ENCODE measurements at places on chromosomes 11 and 22.

GRCh38 chr11:118216621-118217481 lies 8.0 kb downstream of the JAML start:
- H3K36me3 ChIP-seq: no peaks in the 10 kb centered on the region
- peak overlapping the region; percentile 9 for H3K27ac ChIP-seq
- peaks cover 24% of the 10 kb centered on the region for H3K4me1 ChIP-seq
- no peak overlapping the region for H3K4me3 ChIP-seq
- peaks cover 22% of the 10 kb centered on the region for H3K27me3 ChIP-seq
- DNase-seq: no peak

DNA sequence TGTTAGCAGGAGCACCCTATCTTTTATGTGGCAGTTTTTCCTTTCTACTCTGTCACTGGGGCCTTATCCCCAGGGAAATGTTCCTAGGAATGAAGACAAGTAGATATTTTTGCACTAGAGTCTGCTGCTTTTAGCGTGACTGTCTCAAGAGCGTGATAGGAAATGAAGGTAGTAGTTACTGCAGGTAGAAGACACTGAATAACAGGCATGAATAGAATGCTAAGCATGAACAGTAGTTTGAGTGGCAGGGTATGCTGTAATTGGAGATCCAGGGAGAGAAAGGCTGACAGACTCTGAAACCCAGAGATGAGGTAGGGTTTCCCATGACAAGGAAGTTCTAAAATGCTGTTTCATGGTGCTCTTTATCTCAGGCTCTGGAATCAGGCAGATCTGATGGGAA lies 475.1 kb downstream of the NELL1 start:
- no peak for DNase-seq
- no peaks in the 10 kb centered on the region for H3K4me1 ChIP-seq
- H3K27me3 ChIP-seq: no peaks in the 10 kb centered on the region
- no peaks in the 10 kb centered on the region for H3K36me3 ChIP-seq
- H3K4me3 ChIP-seq: no peak overlapping the region
- no peak overlapping the region for H3K27ac ChIP-seq

DNA sequence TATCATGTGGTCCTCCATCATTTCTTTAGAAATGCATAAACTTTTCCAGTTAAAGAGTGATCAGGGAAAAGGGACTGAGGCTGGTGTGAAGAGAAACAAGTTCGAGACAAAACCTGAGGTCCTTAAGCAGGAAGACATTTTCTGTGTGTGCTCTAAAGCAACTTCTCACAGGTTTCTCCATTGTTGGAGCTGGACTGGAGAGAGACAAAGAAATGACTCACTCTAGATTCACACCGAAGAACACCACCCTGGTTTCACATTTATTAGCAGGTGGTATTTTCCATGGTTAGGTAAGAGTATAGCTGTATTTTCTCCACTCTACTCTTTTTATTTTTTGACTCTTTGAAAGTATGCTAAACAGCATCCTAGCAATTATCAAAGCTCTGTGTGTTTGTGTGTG lies 736.4 kb downstream of the KCNA4 start:
- no peak for DNase-seq
- no peaks in the 10 kb centered on the region for H3K36me3 ChIP-seq
- H3K4me3 ChIP-seq: no peak overlapping the region
- no peaks in the 10 kb centered on the region for H3K27me3 ChIP-seq
- no peaks in the 10 kb centered on the region for H3K4me1 ChIP-seq
- H3K27ac ChIP-seq: no peak overlapping the region

DNA sequence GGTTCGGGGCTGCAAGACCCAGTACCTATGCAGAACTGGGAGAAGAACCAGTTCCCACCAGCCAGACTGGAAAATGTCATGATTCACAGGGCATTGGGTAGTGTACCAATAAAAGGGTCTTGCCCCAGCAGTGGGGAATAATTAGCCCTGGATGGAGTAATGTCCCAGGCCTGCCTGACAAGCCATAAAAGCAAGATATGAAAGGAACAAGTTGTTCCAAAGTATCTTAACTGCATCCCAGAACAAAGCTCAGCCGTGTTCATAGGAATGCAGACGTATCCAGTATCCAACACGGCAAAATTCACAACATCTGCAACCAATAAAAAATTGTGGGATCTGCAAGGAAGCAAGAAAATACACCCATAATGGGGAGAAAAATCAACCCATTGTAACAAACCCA lies 47.9 kb downstream of the ASCL2 start:
- H3K4me3 ChIP-seq: no peak overlapping the region
- no peaks in the 10 kb centered on the region for H3K27me3 ChIP-seq
- H3K4me1 ChIP-seq: no peaks in the 10 kb centered on the region
- H3K36me3 ChIP-seq: no peaks in the 10 kb centered on the region
- no peak overlapping the region for H3K27ac ChIP-seq

GRCh38 chr11:22761066-22761465 lies 68.5 kb downstream of the SVIP start:
- no peak overlapping the region for H3K27ac ChIP-seq
- no peaks in the 10 kb centered on the region for H3K4me1 ChIP-seq
- DNase-seq: no peak
- no peaks in the 10 kb centered on the region for H3K36me3 ChIP-seq
- no peaks in the 10 kb centered on the region for H3K27me3 ChIP-seq
- H3K4me3 ChIP-seq: no peak overlapping the region

All from transverse colon (tissue), 4 donors.